Ovary (tissue), 10 donors: ENCODE measurements at places on chromosomes 7 and 10. TPM values are rescaled to one million over a fixed set of nuclear protein-coding genes. Genes with fewer than 3 reads are reported as not detected.

Gene NPSR1
- total RNA-seq, result not detected

Gene CYP2E1
- 3.7 TPM for total RNA-seq

DNA sequence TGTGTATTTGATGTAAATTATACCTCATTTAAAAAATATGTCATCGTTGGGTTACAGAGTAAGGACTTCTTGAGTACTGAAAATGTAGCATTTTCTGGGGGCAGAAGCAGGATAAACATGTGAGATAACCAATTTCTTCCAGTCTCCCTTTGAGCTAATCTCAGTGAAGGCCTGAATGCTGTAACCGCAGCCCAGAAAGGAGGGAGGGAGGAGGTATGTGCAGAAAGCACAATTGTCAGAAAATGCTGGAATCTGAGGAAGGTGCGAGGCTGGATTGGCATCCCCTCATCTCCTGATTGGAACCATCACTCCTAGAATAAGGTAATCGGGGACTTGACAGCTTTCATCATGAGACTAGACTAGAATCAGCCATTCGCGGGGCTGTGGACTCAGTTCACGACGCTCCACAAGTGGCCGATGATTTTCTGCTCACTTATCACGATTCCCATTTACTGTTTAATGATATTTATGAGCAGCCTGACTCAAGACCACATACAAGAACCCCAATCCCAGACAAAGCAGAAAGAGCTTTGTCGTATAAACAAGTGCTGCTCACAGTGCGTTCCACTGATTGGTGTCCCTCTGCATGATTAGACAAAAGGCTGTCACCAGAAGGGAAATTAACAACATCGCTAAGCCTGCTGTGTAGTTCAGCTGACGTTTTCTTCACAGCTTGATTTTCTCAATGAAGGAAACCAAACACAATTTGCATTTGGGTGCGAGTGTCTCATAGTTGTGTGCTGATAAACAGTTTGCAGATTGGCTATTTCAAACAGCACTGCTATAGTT is 93.2 kb downstream of the SVIL start:
- peaks cover 12% of the 10 kb centered on the region for H3K4me1 ChIP-seq
- no peak overlapping the region for H3K4me3 ChIP-seq
- no peak for DNase-seq
- H3K36me3 ChIP-seq, result no peaks in the 10 kb centered on the region
- no peak overlapping the region for H3K27ac ChIP-seq
- H3K27me3 ChIP-seq, result no peaks in the 10 kb centered on the region

GRCh38 chr7:72793791-72794190 is 34.2 kb downstream of the TYW1B start:
- H3K4me1 ChIP-seq, result no peaks in the 10 kb centered on the region
- no peaks in the 10 kb centered on the region for H3K36me3 ChIP-seq
- DNase-seq, result no peak
- no peak overlapping the region for H3K27ac ChIP-seq

- H3K36me3 ChIP-seq, result no peaks in the 10 kb centered on the region
- no peaks in the 10 kb centered on the region for H3K27me3 ChIP-seq
- H3K27ac ChIP-seq, result peak overlapping the region; percentile 56
- no peak overlapping the region for H3K4me3 ChIP-seq
Measured at GRCh38 chr7:2399848-2400587, 3.4 kb upstream of the CHST12 start.

GRCh38 chr10:108615576-108616320 is 1307.6 kb downstream of the XPNPEP1 start:
- no peak for DNase-seq
- H3K27ac ChIP-seq, result no peak overlapping the region
- no peak overlapping the region for H3K4me3 ChIP-seq
- no peaks in the 10 kb centered on the region for H3K4me1 ChIP-seq

DNA sequence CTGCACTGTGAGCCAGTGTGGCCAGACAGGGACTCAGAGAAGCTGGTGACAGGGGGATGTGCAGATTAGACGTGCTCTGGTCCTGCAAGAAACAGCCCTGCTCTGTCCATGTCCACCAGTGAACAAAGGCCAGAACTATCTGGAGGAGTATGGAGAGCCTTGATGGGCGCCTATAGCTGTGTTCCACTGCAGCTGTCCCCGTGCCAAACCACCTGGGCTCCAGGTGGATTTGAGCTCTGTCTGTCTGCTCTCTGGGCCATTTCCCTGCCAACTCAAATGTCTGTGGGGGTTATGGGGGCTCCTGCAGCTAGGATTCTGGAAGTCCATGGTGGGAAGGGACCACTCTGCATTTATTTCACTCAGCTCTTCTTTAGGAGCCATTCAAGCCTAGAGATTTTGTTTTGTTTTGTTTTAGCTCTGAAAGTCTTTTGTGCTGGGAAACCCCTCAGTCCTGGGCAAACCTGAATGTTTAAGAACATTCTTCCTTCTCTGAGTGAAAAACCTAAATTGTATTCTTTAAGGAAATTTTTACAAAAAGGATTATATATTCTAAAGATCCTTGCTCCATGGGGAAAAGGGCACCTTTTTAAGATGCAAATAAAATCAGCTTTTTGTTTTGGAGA is 1039.5 kb upstream of the SORCS1 start:
- no peaks in the 10 kb centered on the region for H3K4me1 ChIP-seq
- no peaks in the 10 kb centered on the region for H3K27me3 ChIP-seq
- DNase-seq, result no peak
- H3K4me3 ChIP-seq, result no peak overlapping the region
- H3K36me3 ChIP-seq, result no peaks in the 10 kb centered on the region
- no peak overlapping the region for H3K27ac ChIP-seq
